Amniotic epithelial cell (primary cell): ENCODE measurements at places on chromosomes 13 and 19.

- DNase-seq = peak; percentile 99
Observed at GRCh38 chr19:48926909-48927308, 6.6 kb upstream of the DHDH start.

DNA sequence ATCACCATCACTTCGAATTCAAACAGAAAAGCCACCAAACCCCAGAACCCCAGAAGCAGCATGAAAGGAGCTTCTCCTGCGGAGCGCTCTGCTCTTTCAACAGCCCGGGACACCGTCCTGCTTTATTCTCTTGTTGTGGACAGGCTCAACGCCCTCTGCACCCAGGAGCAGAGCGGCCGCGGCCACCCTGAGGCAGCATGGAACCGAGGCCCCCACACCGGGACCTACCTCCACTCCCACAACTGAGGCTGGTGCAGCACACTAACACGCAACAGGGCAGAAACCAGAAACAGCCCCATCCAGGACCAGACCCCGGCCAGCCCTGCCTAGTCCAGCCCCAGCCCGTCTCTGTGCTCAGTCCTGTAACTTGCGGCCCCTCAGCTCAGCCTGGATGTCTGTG is 7.2 kb downstream of the AP3D1 start:
- no peak for DNase-seq

GRCh38 chr13:53301449-53301848 is 272.8 kb downstream of the OLFM4 start:
- no peak for DNase-seq

GRCh38 chr13:33740134-33740538 is 77.8 kb upstream of the RFC3 start:
- peak; percentile 84 for DNase-seq

GRCh38 chr13:27353166-27353583 is 71.2 kb upstream of the GTF3A start:
- peak; percentile 62 for DNase-seq
